NCI-H526 (cell line): ENCODE measurements at places on chromosomes 7 and 10.

DNA sequence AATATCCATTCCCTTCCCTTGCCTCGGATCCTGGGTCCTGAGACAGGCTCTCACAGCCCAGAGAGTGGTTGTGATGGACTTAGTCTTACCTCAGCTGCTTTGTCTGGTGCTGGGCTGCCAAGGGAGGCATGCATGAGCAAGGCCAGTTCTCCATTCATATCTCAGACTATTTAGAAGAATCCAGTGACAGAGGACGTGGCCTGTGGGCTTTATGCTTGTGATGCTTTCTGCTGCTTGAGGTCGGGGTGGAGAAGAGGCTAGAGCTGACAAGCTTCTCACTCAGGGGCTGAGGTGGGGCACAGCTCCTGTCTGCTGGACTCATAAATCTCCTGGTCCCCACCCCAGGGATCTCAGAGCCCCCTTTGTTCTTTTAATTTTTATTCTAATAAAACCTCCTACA lies 66.8 kb downstream of the DNAJC12 start:
- no peak for DNase-seq

DNA sequence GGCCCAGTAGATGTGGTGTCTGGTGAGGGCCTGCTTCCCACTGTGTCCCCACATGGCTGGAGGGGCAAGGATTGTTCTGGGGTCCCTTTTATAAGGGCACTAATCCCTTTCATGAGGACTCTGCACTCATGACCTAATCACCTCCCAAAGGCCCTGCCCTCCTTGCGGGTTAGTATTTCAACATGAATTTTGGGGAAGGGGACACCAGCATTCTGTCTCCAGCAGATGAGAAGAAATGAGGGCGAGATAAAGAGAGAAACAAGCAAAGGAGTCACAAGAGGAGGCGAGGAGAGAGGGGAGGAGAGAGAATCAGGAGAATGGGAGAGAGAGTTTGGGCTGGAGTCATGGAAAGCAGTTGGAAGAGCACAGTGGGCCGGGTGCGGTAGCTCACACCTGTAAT lies 83.7 kb downstream of the C10orf105 start:
- DNase-seq: no peak

DNA sequence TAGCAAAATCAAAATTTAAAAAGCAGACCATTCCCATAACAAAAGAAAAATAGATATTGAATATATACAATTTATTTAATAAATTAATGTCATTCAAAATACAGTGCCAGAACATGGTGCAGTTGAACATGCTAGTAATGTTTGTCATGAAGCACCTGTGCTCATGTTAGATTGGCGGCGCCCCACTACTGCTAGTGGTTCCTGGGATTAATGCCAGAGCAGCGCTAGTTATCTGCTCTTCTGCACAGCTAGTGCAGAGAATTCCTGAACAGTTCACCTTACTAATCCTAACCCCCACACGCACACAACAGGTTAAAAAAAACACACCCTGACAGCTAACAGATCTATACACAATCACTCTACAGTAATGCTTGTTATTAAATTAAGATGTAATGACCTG lies 23.4 kb downstream of the KBTBD2 start:
- DNase-seq: no peak

GRCh38 chr10:20890491-20891337 lies 6.4 kb downstream of the NEBL start:
- no peak for DNase-seq

GRCh38 chr10:90066435-90066834 lies 365.0 kb downstream of the KIF20B start:
- DNase-seq: no peak

DNA sequence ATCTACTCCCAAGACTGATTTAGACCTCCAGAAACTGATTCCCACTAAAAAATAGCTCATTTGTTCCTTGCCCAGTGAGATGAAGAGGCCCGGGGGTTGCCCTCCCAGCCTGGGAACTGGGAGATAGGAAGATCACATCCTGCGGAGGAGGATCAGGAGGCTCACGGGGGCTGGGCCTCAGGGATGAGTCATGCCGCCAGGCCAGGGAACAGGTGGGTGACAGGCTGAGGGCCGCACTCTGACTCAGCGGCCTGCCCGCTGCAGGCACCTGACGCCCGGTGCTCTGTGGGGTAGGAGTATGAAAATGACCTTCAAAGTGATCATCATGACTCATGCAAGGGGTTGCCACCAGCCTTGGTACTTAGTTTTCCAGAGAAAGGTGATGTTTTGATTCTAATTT lies 104.5 kb upstream of the ZPBP start:
- no peak for DNase-seq

DNA sequence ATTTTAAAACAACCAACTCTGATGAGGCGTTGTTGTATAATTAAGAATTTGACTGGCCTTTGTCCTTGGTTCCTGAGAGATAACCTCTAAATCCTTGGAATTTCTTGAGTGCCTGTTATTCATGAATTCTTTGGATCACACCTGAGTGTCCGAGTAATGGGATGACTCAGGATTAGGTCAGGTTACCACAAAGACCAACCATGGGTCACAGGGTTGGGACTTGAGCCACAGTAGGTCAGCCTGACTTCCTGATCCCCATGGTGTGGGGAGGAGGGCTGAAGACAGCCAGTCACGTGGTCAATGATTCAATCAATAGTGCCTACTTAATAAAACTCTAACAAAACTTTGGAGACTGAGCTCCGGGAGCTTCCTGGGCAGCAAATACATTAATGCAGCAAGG lies 192.5 kb downstream of the GFRA1 start:
- DNase-seq: no peak

DNA sequence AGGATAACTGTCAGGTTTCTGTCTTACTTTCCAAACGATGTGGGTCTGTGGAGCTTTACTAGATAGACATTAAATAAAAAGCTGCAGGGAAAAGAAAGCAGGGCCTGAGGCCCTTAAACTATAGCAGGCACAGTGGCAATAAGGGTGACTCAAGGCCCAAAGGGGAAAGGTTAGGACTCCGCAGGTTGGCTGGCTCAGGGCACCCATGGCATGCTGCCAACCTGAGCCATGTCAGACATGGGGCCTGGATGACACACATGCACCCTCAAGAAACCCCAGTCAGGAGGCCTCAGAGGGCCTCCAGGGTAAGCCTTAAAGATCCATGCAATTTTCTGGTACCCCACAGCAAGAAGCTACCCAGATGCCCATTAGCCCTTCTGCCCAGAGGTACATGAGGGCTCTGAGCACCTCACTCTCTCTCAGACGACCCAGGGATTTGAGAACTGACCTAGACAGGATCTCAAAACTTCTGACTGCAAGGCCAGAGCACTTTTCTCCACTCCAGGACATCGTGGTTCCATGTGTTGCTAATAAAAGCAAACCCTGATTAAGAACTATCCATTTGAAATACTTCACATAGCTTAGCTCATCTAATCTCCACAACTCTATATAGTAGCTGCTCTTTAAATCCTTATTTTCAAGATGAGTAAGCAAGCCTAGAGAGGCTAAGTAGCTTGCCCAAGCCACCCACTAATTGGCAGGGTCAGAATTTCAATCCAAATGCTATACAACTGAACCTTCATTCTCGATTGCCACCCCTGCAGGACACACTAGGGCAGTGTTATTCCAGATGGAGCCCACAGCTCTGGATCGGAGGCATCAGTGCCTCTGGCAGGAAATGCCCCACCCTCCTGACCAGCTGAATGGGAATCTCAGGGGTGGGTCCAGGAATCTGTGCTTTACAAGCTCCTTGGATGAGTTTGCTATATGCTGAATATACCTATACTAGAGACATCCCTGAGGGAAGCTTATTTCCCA lies 132.5 kb upstream of the EFCAB10 start:
- no peak for DNase-seq
